RPMI8226 (cell line): ENCODE measurements at places on chromosomes 11 and 22.

GRCh38 chr22:37546437-37547250 lies 13.6 kb upstream of the CDC42EP1 start:
- DNase-seq, result no peak

- no peak for DNase-seq
These were observed 6.8 kb downstream of the EED start for GRCh38 chr11:86251345-86251744.

- no peak for DNase-seq
These were observed 251.2 kb downstream of the TENM4 start for GRCh38 chr11:79189601-79190000.

GRCh38 chr11:104332110-104332509 lies 168.2 kb upstream of the PDGFD start:
- peak; percentile 25 for DNase-seq

DNA sequence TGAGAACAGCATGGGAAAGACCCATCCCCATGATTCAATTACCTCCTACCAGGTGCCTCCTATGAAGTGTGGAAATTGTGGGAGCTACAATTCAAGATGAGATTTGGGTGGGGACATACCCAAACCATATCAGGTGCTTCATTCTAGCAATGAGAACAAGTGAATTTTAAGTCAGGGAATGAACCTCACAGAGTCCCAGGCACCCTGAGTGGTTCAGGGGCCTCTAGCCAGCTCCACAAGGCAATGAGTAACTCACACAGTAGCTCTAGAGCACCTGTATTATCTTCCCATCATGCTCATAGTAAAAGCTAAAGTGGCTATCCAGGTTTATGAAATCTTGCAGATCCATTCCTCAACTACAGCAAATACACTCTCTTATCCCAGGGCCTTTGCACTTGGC lies 13.1 kb upstream of the ACCSL start:
- DNase-seq, result no peak

DNA sequence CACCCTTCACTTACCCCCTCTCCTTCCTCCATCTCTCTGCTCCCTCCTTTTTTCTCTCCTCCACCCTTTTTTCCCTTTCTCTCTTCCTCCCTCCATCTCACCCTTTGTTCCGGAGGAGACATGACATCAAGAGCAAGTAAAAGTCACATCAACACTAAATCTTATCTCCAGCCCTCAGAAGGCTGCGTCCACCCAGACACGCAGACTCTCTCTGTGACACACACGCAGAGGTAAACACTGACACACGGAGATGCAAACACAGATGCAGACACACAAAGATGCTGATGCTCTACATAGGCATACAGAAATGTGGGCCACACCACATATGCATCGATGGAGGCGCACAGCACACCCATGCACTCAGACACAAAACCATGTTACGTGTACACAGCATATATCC lies 27.0 kb downstream of the NRXN2 start:
- no peak for DNase-seq

GRCh38 chr22:43185860-43186261 lies 1.1 kb downstream of the TTLL12 start:
- DNase-seq, result peak; percentile 55

DNA sequence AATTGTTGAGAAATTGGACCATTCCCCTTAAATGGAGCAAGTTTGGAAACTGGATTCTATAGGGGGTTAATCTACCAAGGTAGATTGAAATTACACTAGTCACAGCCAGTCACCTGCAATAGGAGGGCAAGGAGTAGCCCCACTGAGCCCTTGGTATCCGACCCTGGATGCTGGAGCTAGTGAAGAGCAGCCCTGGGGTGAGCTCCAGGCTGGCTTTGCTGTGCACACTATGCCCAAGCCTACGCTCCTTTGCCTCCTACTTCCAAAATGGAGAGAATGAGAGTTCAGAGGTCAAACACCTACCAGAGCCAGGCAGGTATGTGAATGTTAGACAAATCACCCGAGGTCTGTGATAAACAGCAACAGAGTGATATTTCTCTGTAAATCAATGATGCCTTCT lies 23.7 kb downstream of the SNU13 start:
- DNase-seq, result no peak

DNA sequence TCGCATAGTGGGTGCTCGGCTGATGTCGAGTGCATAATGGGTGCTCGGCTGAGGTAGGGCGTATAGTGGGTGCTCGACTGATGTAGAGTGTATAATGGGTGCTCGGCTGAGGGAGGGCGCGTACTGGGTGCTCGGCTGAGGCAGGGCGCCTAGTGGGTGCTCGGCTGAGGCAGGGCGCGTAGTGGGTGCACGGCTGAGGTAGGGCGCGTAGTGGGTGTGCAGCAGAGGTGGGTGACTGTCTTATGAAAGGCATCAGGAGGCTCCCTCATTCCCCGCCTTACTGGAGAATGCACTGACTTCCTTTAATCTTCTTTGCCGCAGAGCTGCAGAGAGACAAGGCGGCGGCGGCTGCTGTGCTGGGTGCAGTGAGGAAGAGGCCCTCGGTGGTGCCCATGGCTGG lies 33.8 kb downstream of the ARHGAP8 start:
- no peak for DNase-seq

GRCh38 chr11:60864856-60865513 lies 2.4 kb upstream of the ZP1 start:
- no peak for DNase-seq

DNA sequence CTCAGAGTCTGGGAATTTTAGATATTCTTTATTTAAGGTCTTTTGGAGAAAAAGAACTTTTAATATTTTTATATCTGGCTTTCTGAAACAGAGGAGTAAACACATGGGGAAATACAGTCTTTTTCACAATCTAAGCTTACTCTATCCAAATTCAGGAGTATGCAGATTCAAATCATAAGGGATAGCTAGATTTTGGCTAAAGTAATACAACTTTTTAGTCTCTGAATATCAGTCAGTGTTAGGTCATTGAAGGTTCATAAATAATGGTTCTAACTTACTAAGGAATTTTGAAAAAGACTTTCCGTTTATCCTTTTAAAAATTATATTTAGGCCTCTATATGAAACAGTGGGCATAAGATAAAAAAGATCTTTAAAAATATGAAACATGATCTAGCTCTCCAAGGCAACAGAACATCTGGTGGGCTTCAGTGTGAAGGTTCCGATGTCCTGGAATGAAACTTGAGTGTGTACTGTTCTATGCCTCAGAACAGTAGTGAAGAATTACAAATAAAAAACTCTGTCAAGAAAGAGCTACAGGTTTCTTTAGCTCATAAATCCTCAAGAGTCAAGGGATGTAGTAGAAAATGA lies 165.2 kb upstream of the PDGFD start:
- DNase-seq, result no peak

DNA sequence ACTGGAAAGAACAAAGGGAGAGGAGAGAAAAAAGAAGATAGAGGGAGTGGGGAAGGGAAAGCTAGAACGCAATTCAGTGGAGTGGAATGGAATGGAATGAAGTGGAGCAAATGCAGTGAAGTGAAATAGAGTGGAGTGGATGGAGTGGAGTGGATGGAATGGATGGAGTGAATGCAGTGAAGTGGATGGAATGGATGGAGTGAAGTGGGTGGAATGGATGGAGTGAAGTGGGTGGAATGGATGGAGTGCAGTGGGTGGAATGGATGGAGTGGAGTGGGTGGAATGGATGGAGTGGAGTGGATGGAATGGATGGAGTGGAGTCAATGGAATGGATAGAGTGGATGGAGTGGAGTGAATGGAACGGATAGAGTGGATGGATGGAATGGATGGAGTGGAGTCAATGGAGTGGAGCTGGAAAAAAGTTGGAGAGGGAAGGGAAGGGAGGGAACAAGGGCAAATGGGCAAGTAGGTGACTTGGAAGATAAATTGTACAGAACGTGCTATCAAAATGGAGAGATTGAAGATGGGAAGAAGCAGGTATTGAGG lies 13.9 kb downstream of the IFITM10 start:
- DNase-seq, result no peak

GRCh38 chr11:72405009-72405408 lies 29.3 kb downstream of the CLPB start:
- no peak for DNase-seq

DNA sequence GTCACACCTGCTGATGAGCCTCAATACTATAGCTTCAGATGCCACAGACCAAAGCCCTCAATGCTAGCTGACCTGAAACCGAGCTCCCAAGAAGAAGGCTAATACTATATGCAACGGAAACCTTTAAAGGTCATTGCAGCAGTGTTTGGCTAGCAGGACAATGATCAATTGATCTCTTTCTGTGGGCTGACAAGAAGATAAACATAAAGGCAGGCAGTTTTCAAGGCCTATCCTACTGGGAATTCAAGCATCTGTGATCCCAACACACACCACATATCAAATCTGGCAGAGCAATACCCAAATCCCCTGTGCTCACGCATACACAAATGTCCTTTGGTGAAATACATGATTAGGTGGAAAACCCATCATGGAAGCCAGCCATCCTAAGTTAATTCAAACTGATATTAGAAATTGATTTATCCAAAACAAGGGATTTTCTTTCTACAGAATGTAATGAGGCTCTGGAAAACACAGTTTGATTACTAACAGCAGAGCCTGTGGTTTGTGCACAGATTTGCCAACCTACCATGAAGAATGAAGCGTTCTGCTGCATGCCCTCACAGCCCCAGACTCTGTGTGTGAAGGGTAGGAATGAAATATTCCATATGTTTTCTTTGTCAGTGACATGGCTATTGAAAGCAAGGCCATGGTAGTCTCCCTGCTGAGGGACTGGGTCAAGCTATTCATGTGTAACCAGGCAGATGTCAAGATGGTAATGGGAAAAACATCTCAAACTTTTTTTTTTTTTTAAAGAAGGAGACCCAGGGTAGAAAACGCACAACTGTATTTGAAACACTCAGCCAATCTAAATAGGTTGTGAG lies 12.2 kb downstream of the LGR4 start:
- no peak for DNase-seq

DNA sequence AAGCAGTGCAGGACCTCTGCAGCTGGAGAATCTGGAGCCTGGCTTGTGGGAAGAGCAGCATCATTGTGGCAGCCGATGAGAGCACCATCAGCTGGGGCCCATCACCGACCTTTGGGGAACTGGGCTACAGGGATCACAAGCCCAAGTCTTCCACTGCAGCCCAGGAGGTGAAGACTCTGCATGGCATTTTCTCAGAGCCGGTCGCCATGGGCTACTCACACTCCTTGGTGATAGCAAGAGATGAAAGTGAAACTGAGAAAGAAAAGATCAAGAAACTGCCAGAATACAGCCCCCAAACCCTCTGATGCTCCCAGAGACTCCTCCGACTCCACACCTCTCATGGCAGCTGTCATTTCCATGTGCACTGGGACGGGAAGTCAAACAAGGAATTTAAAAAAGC lies 35.6 kb downstream of the ASRGL1 start:
- peak; percentile 38 for DNase-seq

GRCh38 chr11:17161515-17161914 lies 46.3 kb downstream of the PIK3C2A start:
- peak; percentile 24 for DNase-seq

GRCh38 chr11:134599299-134599771 lies 187.3 kb upstream of the B3GAT1 start:
- no peak for DNase-seq

GRCh38 chr11:77724636-77725035 lies 87.0 kb upstream of the CLNS1A start:
- no peak for DNase-seq

- DNase-seq, result no peak
These were observed 14.2 kb downstream of the OR5B21 start for GRCh38 chr11:58493676-58494075.

DNA sequence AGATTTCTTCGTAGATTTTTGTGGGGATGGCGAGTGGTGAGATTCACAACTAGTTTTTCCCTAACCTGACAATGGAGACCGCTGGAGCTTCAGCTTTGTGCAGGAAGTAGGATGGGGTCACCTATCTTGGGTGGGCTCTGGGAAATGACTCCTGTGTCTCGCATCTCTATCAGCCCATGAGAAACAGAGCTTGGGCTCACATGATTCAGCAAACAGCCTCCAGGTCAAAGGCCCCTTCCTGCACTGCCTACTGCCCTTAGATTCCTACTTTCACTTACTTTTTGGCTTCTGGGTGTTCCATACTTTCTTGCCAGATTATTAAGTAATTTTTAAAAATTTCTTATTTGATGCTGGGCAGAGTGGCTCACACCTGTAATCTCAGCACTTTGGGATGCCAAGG lies 26.3 kb downstream of the C11orf96 start:
- no peak for DNase-seq

- DNase-seq, result no peak
These were observed 590 bp upstream of the IFITM10 start for GRCh38 chr11:1750840-1751530.

- no peak for DNase-seq
These were observed 5.7 kb downstream of the PPARA start for GRCh38 chr22:46156031-46156430.

GRCh38 chr11:124639186-124639585 lies 16.5 kb downstream of the TBRG1 start:
- no peak for DNase-seq

DNA sequence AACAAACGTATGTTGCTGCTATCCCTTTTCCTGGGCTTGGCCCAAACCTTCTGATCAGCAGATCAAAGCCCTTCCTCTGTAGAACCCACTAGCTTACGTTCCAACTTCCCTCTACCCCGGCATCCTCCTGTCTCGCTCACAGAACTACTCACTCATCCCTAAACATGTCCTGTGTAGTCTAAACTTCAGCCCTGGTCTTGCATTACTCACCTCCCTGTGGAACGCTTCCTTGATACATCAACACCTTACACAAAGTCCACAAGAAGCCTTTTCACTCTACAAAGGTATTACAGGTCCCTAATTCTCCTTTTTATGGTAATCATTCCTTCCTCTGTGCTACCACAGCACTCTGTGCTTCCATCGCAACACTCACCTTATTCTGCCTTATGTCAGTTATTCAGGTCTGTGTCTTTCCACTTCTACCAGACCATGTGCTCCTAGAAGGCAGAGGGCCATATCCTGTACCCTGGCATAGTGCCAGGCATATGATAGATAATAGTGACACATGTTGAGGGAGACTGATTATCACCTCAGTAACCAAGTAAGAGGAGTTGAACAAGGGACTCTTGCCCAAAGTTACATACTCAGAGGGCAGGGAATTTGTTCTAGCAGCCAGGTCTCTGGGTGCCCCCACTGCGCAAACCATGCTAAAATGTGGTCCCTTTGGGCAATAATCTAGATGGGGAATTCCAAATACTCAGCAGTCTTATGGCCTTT lies 41.6 kb downstream of the USP35 start:
- peak; percentile 23 for DNase-seq

GRCh38 chr11:62340269-62340901 lies 3.1 kb downstream of the ASRGL1 start:
- DNase-seq, result peak; percentile 65

- no peak for DNase-seq
These were observed 16.6 kb downstream of the TTLL8 start for GRCh38 chr22:50041361-50042065.

GRCh38 chr11:116729501-116730240 lies 43.1 kb downstream of the BUD13 start:
- DNase-seq, result no peak

GRCh38 chr22:50222508-50222907 lies 21.7 kb downstream of the SELENOO start:
- DNase-seq, result no peak
